CD4-positive, alpha-beta T cell treated with Interleukin-15 for 4 hours (primary cell): ENCODE measurements at places on chromosomes 5 and 9.

DNA sequence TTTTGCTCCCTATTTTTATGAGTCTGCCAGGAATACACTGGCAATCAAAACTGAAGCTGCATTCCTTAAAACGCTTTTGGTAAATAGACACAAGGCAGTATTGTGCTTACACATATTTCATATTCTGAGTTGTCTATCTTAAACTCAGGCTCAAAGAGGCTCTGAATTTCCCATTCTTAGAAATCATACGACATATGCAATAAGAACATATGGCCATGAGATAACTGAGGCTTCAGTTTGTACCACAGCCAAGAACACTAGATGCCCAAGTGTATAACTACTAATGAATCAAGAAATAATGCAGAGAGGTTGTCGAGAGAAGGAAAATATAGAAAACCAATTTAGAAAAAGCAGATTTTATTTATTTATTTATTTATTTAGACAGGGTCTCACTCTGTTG, 357.4 kb downstream of the NDUFS4 start:
- DNase-seq, result no peak

- DNase-seq, result no peak
Observed at GRCh38 chr5:107572715-107573368, 97.9 kb downstream of the EFNA5 start.

GRCh38 chr5:42745426-42745825, 11.2 kb upstream of the CCDC152 start:
- no peak for DNase-seq

GRCh38 chr5:110242950-110243349, 483.5 kb downstream of the TMEM232 start:
- no peak for DNase-seq

DNA sequence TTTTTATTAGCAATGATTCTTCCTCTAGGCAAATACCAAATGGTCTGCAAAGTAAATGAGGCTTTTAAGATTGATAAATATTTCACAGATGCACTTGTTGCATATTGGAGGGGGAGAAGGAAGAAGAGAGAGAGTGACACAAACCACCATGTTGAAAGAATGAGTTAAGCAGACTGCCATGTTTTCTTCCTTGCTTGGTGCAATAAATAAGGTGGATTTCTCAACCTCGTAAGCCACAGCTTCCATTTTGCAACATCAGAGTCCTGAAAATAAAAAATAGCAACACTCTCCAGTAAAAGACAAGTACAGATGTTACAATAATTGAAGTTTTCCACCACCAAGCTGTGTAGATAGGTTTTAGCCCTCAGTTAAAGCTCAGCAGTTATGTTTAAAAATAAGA, 202.9 kb downstream of the SGCD start:
- DNase-seq, result no peak

- DNase-seq, result peak; percentile 9
Observed at GRCh38 chr5:171355302-171355724, 32.3 kb upstream of the NPM1 start.

DNA sequence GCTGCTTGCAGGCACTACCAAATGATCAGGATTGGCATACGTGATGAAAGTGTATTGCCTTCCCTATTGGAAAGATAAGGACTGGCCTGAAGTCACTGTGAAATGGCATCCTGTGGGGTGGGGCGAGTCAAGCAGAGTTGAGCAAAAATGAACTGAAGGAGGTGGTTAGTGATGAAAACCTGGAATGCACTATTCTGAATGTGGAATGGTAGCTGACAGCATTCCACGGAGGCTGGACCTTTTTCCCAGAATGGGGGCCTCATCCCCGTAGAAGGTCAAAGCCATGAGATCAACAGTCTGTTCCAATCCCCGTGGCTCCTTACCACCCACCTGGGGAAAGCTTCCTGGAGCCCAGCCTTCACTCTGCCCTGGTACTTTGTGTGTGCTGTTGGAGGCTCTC, 37.7 kb downstream of the ASS1 start:
- no peak for DNase-seq

GRCh38 chr5:41661254-41661653, 150.9 kb upstream of the PLCXD3 start:
- DNase-seq, result no peak

- DNase-seq, result no peak
Observed at GRCh38 chr5:150703762-150704161, 2.9 kb upstream of the RBM22 start.

GRCh38 chr5:172886476-172886875, 52.4 kb downstream of the ERGIC1 start:
- DNase-seq, result no peak

DNA sequence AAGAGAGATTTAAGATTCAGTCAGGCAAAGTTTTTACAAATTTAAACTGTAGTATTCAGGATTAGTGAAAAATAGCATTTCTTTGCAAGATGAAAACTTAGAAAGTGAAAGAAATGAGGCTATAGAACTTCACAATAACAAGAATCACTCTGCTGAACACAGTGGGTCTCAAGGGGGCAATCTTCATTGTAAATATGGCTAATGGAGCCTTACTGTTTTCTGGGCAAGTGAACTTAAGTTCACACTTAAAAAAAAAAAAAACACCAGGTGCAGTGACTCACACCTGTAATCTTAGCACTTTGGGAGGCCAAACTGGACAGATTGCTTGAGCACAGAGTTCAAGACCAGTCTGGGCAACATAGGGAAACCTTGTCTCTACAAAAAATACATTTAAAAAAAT, 175.9 kb upstream of the SNX2 start:
- no peak for DNase-seq

- DNase-seq, result no peak
Observed at GRCh38 chr9:72951520-72952380, 1.1 kb downstream of the ALDH1A1 start.

DNA sequence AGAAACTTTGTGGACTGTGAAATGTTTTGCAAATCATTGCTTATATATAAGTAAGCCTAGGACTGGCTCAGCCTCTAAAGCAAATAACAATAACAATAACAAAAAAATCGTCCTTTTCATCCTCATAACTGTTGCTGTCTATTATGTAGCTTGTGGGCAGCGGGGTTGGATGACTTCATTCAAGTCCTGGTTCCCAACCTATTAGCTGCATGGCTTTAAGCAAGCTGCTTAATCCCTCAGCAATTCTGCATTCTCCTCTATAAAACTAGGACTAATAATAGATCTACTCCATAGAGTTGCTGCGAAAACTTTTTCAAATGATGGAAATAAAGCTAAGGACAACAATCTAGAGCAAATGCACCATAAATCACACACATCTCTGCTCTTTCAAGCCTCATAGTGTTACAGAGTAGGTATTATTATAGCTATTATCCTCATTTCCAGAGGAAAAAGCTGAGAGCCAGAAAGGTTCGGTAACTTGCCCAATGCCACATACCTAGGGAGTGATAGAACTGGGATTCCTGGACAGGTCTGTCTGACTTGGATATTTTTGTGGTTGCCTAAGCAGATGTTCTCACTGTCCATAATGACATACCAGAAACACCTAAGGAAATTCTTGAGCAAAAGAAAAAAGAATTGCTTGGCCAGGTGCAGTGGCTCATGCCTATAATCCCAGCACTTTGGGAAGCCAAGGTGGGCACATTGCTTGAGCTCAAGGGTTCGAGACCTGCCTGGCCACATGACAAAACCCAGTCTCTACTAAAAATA, 98.8 kb upstream of the ADRA1B start:
- no peak for DNase-seq

DNA sequence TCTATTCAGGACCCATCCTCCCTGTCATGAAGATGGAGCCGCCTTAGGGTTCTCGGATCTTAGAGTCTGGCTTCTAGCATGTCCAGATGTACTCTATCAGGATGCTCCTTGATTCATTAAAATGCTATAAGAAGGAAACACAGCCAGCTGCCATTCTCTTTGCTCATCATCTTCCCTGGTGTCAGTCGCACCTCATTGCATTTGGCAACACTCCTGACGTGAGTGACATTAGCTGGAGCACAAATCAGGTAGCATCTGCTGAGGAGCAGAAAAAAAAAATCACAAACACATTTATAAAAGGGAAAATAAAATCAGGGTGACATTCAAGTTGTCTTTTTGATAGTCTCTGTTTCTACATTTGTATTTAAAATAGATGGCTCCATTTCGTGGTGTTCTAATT, 226.1 kb upstream of the NMUR2 start:
- no peak for DNase-seq

GRCh38 chr9:3467593-3468219, 58.1 kb downstream of the RFX3 start:
- peak; percentile 65 for DNase-seq

- DNase-seq, result no peak
Observed at GRCh38 chr5:14659821-14660607, 4.5 kb upstream of the OTULIN start.

DNA sequence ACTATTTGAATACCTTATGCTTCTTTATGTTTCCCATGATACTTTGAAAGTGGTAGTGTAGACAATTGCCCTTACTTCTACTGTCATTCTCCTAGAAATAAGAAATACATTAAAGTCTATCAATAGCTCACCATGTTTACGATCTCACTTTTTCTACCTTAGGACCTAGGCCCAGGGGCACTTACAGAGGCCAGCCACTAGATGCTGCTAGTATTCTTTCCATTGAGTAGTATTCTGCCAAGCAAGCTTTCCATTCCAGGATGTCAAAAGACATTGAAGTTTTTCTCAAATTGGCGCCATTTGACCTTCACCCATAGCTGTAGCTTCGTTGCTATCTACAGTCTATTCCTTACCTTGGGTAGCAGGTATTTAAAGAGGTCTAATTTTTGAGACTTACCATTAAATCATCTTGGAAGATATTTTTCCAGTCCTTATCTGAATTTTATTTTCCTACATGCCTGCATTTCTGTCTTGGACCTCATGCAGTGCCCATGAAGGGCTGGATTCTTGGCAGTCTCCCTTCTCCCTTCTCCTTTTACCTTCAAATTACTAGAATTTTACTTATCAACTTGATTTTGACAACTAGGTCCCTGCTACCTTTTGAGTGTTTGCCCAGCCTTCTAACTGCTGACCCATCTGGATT, 246.0 kb upstream of the NUDT12 start:
- no peak for DNase-seq

- no peak for DNase-seq
Observed at GRCh38 chr9:73056245-73056644, 95.4 kb upstream of the ANXA1 start.

DNA sequence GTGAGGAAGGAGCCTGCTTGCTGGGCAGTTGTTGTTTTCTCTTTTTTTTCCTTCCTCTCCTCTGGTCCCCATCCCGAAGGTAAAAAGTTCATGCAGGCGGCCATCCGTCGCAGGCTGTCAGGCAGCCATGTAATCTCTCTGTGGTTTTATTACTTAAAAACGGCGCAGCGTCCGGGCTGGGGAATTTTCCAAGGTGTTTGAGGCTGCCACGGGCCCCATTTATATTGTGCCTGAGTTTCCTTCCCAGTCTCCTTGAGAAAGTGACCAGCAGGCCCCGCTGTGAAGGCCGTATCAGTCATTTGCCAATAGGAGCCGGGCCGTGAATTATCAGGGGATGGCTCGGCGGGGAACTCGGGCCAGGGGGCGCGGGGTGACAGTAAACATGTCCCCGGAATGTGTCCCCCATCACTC, 289.7 kb downstream of the PBX3 start:
- no peak for DNase-seq

- DNase-seq, result peak; percentile 67
Observed at GRCh38 chr5:180860273-180860886, 696 bp downstream of the ZFP62 start.

- no peak for DNase-seq
Observed at GRCh38 chr5:32539981-32540845, 45.1 kb upstream of the SUB1 start.

- DNase-seq, result no peak
Observed at GRCh38 chr9:109295221-109296130, 25.4 kb downstream of the EPB41L4B start.

- no peak for DNase-seq
Observed at GRCh38 chr5:179054036-179054785, 6.0 kb upstream of the ZNF354C start.

- DNase-seq, result no peak
Observed at GRCh38 chr5:59198365-59198764, 615.5 kb downstream of the RAB3C start.

DNA sequence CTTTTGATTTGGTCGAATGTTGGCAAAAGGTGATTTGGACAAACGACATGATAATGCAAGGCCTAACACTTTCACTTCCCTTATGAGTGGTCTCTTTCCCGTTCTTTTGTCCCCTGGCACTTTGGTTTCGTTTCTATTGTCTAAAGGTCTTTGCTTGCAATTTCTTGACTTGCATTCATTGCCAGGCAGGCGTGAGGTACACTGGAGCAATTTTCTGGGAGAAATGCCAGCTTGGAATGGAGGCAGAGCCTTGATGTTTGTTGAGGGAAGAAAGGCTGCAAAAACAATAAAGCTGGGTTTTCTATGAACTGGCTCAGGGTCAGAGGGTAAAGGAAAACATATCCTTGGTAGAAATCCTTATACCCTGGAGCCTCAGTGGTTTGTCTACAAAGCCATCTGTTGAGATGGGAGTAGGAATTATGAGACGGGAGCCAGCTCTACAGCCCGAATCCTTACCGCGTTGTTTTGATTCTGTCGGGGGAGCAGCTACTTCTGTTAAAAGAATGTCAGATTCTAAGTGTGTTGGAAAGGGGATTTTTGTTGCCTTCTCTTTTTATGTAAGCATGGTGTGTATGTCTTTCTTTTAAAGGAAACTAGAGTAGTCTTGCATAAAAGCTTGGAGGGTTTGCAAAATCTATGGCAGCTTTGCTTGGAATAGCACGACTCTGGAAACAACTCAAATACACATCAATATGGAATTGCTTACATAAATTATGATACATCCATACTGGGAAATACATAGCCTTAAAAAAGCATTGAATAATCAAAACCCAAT, 158.9 kb downstream of the RMI1 start:
- DNase-seq, result no peak

GRCh38 chr5:1494780-1495524, 28.8 kb downstream of the LPCAT1 start:
- DNase-seq, result no peak

DNA sequence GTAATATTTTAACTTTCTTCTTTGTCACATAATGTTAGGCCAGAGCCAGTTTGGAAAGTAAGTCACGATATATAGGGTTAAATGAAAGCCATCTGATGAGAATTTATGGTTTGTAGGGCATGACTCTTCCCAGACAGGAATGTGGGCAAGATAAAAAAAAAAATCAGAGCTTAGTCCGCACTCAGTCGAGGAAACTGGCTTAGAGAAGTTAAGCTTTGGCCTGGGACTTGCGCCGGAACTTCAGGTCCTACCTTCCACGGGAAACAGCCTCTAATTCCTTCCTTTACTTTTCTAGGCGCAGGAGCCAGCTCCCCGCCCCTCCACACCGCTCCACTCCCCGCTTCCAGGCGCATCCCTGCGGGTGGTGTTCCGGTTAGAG, 475 bp downstream of the DDX31 start:
- DNase-seq, result no peak

- peak; percentile 8 for DNase-seq
Observed at GRCh38 chr5:180873615-180874520, 12.8 kb upstream of the ZFP62 start.

GRCh38 chr5:62547945-62548630, 30.5 kb upstream of the LRRC70 start:
- DNase-seq, result no peak

- DNase-seq, result no peak
Observed at GRCh38 chr5:145965804-145966203, 29.4 kb downstream of the SH3RF2 start.
